Natural killer cell (primary cell): ENCODE measurements at places on chromosomes 1 and 21. TPM values are rescaled to one million over a fixed set of nuclear protein-coding genes. Genes with fewer than 3 reads are reported as not detected.

SLAMF7 gene
- total RNA-seq = 301 TPM

KIF21B gene
- total RNA-seq = 102 TPM

ITLN2 gene
- total RNA-seq = not detected

TMEM125 gene
- not detected for total RNA-seq

- H3K4me1 ChIP-seq = no peaks in the 10 kb centered on the region
- DNase-seq = no peak
- H3K4me3 ChIP-seq = no peak overlapping the region
- no peak overlapping the region for H3K27ac ChIP-seq
- H3K27me3 ChIP-seq = no peaks in the 10 kb centered on the region
These were observed 3.7 kb upstream of the PAQR6 start for GRCh38 chr1:156251527-156251926.

FCRLB gene
- total RNA-seq = 6.2 TPM

- DNase-seq = no peak
- H3K4me1 ChIP-seq = peaks cover 5% of the 10 kb centered on the region
- no peaks in the 10 kb centered on the region for H3K36me3 ChIP-seq
- no peak overlapping the region for H3K27ac ChIP-seq
- no peak overlapping the region for H3K4me3 ChIP-seq
These were observed 17.1 kb upstream of the CNR2 start for GRCh38 chr1:23930270-23930669.

DNA sequence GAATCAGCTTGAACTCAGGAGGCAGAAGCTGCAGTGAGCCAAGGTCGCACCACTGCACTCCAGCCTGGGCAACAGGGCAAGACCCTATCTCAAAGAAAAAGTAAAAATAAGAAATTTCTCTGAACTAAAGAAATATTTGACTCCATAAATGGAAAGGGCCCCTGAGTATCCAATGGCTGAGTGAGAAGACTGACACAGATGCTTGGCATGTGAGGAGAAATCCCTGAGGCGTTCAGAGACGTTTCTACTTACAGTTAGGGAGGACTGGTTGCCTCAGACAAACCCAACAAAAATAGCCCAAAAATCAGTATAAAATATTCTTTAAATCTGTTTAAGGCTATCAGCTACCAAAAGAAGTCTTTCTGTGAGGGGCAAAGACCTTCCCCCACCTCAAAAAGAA lies 3.0 kb upstream of the SUMO3 start:
- peaks cover 14% of the 10 kb centered on the region for H3K4me1 ChIP-seq
- no peak overlapping the region for H3K4me3 ChIP-seq
- H3K36me3 ChIP-seq = no peaks in the 10 kb centered on the region
- no peaks in the 10 kb centered on the region for H3K27me3 ChIP-seq

- no peak overlapping the region for H3K4me3 ChIP-seq
- H3K36me3 ChIP-seq = no peaks in the 10 kb centered on the region
- no peak for DNase-seq
- H3K4me1 ChIP-seq = peaks cover 12% of the 10 kb centered on the region
These were observed 3.0 kb upstream of the PKN2 start for GRCh38 chr1:88680911-88681622.

TCEA3 gene
- total RNA-seq = 1.5 TPM
